ENCODE measurements at places on chromosomes 1 and 21. TPM values are rescaled to one million over a fixed set of nuclear protein-coding genes. Genes with fewer than 3 reads are reported as not detected.

Gene SYPL2
- 0.26 TPM for total RNA-seq

DNA sequence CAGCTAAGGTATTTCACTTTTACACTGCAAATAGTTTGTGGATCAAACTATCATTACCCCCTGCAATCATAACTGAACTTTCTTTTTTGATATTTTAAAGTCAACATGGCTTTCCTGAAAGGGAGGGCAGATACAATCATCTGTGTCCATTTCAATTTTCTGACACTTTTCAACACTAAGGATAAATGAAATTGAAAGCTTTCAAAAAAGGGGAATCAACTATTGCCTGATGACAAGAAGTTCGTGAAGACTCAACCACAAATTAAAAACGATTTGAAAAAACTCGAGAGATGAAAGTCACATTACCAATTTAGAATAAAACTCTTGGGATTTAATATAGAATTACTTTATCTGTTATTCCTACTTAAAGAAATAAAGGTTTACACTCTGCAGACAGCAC, 11.7 kb downstream of the SRSF4 start:
- no peak for DNase-seq

Gene CD84
- not detected for total RNA-seq

DNA sequence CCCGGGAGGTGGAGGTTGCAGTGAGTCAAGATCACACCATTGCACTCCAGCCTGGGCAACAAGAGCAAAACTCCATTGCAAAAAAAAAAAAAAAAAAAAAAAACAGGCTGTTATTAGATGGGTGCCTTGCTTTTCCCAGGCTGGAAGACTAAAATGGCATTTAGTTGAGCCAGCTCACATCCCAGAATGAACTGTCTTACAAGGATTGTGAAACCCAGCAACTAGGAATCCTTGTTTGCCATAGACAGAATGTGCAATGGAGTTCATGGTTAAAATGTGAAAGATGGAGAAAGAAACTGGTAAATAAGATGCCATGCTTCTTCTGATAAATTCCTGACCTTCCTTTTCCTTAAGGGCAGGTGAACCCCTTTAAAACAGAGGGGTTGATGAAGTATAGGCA, 215.8 kb upstream of the GREM2 start:
- no peak for DNase-seq

Gene AADACL3
- total RNA-seq, result not detected

DNA sequence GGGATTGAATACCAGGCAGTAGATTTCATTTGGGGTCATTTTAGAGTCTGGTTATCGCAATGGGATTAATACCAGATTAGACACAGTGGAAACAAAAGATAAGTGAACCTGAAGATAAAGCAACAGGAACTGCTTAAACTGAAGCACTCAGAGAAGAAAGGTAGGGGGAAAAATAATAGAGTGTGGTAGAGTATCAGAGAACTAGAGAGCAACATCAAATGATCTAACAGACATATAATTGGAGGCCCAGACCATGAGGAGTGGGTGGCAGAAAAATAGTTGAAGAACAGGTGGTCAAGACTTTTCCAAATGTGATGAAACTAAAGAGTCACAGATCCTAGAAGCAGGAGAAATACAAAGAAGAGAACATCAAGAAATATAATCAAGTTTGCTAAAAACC, 484.3 kb downstream of the CAMTA1 start:
- no peak for DNase-seq

DNA sequence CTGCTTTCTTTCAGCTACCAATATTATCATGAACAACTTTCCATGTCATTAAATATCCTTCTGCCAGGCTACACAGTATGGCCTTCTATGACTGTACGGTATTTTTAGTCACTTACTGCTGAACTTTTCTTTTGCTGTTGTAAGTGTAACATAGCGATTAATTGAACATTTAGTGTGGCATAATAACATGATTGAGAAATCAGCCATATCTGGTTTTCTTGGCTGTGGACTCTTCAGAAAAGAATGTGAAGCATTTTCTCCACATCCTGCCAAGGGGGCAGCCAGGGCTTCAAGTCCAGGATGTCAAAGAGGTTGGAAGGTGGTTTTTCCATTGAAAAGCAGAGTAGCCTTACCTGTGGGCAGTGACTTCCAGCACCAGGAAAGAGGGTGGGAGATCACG, 8.8 kb upstream of the AHCYL1 start:
- DNase-seq, result peak; percentile 91
